ENCODE measurements at places on chromosomes 5 and 9. TPM values are rescaled to one million over a fixed set of nuclear protein-coding genes. Genes with fewer than 3 reads are reported as not detected.

- no peaks in the 10 kb centered on the region for H3K4me1 ChIP-seq
- no peaks in the 10 kb centered on the region for H3K36me3 ChIP-seq
- no peaks in the 10 kb centered on the region for H3K27me3 ChIP-seq
- DNase-seq: no peak
Observed at GRCh38 chr5:178667101-178667500, 40.3 kb upstream of the CLK4 start.

Gene GABRP
- total RNA-seq: 0.55 TPM

Gene OR5C1
- not detected for total RNA-seq

Gene ANKRD18B
- total RNA-seq: not detected
